ENCODE measurements at places on chromosomes 4 and X.

- DNase-seq: no peak
Observed at GRCh38 chr4:112083587-112084347, 61.5 kb upstream of the FAM241A start.

GRCh38 chrX:8404471-8404870 is 60.2 kb upstream of the VCX3B start:
- no peak for DNase-seq

DNA sequence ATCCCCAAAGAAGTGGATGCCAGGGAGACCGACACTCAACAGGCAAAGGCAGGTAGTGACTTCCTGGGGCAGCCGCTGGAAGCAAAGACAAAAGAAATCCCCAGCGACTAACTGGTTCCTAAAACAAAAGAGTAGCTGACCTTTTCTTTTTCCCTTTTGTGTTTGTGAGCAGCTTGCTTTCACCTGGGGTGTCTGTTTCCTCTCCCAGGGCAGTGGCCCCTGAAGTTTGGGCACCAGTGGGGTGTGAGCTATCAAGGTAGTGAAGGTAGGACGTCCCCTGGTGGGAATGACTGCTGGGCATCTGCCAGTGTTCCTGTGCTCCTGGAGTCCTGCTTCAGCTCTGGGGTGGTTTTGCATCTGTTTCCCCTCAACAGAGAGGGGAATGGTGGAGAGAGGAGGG is 41.6 kb upstream of the STIM2 start:
- DNase-seq: no peak

DNA sequence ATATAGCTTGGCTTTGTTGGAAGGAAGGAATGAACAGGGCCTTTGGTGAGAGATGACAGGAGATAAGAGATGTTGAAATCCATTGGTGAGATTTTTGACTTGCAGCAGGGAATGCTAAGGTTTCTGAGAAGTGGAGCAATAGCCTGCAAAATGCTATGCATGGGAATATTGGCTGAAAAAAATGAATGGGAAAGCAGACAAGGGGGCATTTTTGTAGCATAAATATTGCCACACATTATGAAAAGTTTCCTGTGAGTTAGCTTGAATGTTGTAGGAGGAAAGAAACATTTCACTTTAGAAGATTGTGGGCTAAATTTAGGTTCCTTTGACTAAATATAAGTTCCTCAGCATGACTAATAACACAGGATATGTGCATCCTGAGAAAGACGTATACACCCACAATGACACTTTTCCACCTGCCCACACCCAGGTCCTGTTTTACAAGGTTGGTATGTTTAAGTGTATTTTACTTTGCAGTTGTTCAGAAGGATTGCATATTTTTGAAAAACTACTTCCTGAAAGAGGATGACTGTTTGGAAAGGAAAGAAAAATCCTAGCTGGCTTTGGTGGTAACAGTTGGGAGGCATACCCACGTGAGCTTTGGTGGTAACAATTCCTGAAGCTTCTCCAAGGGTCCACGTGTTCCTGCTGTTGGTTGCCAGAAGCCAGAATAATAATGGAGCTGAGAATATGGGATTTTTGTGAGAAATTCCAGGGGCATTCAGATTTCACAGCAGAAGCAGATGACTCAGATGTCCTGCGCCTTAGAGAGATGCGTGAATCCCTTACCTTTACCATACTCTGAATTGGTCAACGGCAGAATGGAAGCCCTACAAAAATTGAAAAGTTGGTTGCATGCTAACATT is 28.5 kb downstream of the PHEX start:
- no peak for DNase-seq

DNA sequence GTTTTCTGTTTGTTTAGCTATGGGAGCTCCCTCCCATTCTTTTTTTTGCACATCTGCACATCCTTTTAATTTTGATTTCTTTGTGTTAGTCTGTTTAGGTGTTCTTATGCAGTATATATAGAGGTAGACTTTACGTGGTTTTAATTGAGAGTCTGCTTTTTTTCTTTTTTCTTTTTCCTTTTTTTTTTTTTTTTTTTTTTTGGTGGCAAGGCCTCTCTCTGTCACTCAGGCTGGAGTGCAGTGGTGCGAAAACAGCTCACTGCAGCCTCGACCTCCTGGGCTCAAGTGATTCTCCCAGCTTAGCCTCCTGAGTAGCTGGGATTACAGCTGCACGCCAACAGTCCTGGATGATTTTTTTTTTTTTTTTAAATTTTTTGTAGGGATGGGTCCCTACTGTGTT is 68.2 kb downstream of the FAM193A start:
- no peak for DNase-seq

- no peak for DNase-seq
Observed at GRCh38 chr4:89957046-89957926, 62.6 kb downstream of the MMRN1 start.

DNA sequence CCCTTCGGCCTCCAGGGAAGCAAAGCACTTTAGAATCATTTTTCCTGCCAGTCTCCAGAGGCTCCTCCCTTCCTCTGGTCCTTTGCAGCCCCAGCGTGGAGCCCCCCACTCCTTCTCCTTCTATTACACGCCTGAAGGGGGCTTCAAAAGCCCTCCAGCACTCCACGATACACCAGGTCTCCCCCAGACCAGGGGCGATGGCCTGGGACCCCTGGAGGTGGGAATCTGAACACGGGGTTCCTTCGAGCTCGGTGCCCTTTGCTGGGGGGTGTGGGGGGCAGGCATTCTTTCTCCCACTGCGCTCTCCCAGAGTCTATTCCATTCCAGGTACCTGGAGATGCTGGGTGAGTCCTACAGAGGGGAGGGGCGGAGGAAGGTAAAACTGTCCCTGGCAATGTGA is 97.6 kb downstream of the HMX1 start:
- DNase-seq: no peak

DNA sequence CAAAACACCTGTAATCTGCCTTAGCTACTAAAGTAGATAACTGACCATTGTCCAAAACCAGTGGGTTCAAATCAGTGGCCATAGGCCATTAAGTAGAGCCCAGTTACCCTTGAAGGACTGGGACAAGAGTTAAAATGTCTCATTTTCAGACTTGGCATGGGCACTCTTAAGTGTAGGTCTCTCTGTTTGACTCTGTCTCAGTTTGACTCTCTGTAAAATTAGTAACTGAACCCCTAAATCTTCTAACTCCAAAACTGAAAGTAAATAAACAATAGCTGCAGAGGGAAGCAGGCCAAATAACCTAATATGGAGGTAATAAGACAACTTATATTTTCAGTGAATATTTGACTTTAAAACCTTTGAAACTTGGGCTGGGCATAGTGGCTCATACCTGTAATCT is 89.1 kb downstream of the SLC16A2 start:
- DNase-seq: no peak

- no peak for DNase-seq
Observed at GRCh38 chrX:117998171-117998570, 118.4 kb downstream of the KLHL13 start.

DNA sequence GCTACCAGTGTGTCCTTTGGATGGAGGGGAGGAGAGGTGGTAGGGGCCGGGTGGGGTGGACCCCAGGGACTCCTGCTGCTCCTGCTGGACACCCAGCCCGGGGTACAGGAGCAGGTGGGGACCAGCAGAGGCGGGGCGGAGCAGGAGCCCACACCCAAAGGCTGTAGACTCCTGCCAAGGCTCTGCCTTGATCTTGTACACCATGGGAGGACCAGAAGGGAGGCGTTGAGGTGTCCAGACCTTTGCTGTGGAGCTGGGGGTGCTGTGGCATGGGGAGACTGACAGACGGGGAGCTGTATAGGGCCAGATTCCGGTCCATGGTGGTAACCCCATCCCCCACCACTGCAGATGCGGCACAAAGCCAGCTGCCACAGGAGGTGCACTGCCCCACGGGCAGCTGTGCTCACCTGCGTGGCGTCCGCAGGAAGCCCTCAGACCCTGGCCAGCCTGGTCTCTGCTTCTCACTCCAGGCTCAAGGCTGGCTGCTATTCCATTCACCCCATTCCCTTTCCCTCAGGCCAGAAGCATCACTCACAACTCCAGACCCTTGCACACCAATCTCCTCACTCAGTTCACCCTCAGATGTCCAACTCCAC is 5.0 kb upstream of the SLC26A1 start:
- DNase-seq: no peak

- peak; percentile 43 for DNase-seq
Observed at GRCh38 chr4:1309261-1310010, 19.7 kb downstream of the MAEA start.

GRCh38 chr4:101693842-101694398 is 96.6 kb upstream of the BANK1 start:
- no peak for DNase-seq

DNA sequence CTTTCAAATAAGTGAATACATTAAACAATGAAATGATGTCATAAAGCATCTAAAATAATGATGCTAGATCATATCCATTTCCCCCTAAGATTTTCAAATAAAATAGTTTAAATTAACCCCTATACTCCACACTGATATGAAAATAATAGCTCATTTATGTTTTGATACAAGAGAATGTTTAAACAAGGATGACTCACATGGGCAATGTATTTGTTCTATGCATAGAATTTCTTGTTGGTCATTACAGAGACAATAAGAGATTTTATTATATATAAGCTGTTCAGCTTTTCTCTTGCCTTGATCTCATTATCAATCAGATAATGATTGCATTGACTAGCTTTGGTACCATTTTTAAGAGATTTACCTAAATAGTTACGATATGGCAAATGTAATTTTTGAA is 411.7 kb downstream of the ARHGAP24 start:
- DNase-seq: no peak

- DNase-seq: no peak
Observed at GRCh38 chrX:24498181-24498580, 33.1 kb downstream of the PDK3 start.

DNA sequence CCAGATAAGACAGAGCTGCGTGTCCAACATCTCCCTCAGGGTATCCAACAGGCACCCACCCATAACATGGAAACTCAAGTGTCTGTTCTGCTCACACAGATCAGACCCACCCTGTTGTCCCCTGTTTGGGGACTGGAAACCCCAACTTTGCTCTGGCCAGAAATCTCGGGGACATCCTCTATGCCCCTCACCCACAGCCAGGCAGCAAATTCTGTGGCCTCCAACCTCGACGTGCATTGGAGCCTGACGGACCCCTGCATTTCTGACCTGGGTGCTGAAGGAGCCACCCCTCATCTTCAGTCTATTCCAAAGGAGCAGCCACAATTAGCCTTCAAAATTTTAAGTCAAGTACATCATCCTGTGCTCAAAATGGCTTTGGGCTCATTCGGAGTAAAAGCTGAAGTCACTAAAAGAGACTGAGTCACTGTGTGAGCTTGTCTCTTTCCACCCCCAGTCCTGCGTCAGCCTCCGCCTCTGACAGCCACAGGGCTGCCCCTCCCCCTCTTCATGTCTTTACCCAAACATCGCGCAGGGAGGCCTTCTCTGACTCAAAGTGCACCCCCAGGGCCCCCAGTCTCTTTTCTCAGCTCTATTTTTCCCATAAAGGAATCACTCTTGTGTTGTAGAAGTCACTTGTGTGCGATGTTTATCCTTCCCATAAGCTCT is 24.4 kb upstream of the PDE6B start:
- peak; percentile 40 for DNase-seq

- no peak for DNase-seq
Observed at GRCh38 chr4:186642530-186642929, 81.1 kb downstream of the FAT1 start.

DNA sequence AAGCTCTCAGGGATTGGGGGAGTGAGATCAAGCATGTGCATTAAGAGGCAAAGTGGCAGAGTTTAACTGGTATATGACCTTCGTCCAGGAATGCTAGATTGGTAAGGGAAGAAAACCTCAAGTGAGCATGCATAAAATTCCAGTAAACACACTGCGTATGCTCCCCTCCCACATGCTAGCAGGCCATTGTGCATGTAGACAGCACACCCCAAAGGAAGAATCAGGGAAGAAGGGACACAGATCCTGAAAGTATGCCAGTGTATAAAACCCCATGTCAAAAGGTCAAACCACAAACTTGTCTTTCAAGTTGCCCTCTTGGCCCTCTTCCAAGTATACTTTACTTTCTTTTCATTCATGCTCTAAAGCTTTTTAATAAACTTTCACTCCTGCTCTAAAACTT is 405.2 kb upstream of the CNKSR2 start:
- no peak for DNase-seq

DNA sequence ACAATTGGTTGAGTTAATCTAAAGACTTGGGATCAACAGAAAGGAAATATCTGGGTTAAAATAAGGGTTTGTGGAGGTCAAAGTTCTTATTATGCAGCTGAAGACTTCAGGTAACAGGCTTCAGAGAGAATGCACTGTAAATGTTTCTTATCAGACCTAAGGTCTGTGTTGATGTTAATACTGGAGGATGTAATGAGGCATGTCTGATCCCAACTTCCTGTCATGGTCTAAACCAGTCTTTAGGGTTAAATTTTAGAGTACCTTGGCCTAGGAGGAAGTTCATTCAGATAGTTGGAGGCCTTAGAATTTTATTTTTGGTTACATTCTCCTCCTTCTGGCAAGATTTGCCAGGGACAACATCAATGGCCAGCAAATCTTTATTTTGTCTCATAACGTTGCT is 72.1 kb upstream of the GC start:
- no peak for DNase-seq

GRCh38 chr4:113445286-113445685 is 316.3 kb downstream of the CAMK2D start:
- DNase-seq: no peak

- no peak for DNase-seq
Observed at GRCh38 chr4:174865418-174865985, 36.5 kb upstream of the GLRA3 start.

GRCh38 chr4:10201381-10202223 is 85.0 kb upstream of the WDR1 start:
- no peak for DNase-seq

DNA sequence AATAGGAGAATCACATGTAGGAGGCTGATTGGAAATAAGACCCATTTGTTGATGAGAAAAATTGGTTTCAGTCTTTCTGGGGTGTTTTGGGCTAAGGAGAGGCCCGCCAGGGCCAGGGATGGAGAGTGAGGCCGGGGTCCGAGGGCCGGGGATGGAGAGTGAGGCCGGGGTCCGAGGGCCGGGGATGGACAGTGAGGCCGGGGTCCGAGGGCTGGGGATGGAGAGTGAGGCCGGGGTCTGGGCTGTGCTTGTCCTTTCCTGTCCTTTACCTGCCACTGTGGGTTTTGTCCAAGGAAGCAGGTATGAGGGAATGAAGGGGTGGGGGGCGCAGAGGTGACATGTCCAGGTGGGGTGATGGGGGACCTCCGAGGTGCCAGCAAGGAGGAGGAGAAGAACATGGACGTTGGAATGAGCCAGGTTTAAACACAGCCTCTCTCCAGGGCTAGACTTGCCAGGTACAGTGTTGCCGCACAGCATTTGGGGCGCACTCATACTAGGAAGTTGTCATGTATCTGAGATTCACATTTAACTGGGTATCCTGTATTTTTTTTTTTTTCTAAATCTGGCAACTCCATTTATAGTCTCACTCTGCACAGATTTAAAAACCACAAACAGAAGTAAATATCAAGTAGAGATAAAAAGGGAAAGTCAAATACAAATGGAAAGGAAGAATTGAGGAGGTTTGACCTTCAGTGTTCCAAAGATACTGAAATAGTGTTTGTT is 8.8 kb downstream of the RGS12 start:
- no peak for DNase-seq

DNA sequence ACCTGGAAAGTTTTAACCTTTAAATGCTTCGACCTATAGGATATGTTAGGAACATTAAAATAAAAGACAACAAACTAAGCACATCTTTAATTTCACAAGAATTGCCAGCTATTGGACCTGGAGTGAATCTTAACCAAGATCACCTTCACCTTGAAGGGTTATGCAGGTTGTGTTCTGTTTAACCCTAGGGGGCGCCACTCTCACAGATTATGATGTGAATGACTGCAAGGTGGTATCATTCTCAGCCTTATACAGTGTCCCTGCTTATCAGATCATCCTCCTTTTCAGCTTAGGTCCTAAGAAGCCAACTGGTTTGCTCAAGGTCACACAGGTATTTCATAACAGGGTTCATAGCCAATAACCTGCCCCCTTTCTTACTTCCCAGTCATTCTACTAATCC is 23.5 kb downstream of the INTS6L start:
- no peak for DNase-seq

All from activated CD4-positive, alpha-beta T cell treated with anti-CD3 and anti-CD28 coated beads for 24 hours (primary cell).